Stimulated activated CD4-positive, alpha-beta T cell treated with anti-CD3 and anti-CD28 coated beads, Interleukin-2, amount 100 ng/mL, for 4 hours (primary cell): ENCODE measurements at places on chromosomes 3 and 15.

- no peak for DNase-seq
These were observed 97.8 kb upstream of the TBL1XR1 start for GRCh38 chr3:177295116-177295515.

GRCh38 chr3:47409284-47409683, 28.5 kb downstream of the PTPN23 start:
- DNase-seq = no peak

GRCh38 chr3:41369838-41370237, 170.5 kb downstream of the CTNNB1 start:
- no peak for DNase-seq

DNA sequence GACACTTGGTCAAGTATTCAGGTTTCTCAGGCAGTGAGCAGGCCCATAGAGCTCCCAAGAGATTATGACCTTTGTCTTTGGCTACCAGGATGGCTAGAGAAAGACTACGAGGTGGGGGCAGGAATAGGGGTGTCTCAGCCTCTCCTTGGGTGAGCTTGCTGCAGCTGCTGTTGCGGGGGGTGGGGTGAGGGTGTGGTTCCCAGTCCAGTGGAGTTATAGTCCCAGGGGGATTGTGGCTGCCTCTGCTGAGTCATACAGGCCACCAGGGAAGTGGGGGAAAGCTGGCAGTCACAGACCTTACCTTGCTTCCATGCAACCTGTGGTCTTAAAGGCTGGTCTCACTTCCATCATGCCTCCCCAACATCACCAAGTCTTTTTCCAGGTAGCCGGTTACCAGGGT, 31.7 kb downstream of the ATP2C1 start:
- DNase-seq = no peak

DNA sequence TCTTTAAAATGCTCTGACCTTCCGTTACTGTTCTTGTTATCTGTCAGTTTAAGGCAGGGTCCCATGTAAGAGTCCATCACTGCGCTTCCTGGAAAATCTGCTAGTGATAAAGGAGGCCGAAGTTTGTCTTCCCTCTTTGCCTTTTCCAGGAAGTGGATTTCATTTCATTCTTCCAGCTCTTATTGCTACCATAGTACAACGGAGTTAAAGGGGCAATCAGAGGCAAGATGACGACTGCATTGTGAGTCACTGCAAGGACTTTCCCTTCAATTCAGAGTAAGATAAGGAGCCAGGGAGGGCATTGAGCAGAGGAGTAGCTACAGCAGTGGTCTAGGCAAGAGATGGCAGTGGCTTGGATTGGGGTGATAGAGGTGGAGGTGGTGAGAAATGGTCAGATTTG, 17.2 kb upstream of the DET1 start:
- no peak for DNase-seq

DNA sequence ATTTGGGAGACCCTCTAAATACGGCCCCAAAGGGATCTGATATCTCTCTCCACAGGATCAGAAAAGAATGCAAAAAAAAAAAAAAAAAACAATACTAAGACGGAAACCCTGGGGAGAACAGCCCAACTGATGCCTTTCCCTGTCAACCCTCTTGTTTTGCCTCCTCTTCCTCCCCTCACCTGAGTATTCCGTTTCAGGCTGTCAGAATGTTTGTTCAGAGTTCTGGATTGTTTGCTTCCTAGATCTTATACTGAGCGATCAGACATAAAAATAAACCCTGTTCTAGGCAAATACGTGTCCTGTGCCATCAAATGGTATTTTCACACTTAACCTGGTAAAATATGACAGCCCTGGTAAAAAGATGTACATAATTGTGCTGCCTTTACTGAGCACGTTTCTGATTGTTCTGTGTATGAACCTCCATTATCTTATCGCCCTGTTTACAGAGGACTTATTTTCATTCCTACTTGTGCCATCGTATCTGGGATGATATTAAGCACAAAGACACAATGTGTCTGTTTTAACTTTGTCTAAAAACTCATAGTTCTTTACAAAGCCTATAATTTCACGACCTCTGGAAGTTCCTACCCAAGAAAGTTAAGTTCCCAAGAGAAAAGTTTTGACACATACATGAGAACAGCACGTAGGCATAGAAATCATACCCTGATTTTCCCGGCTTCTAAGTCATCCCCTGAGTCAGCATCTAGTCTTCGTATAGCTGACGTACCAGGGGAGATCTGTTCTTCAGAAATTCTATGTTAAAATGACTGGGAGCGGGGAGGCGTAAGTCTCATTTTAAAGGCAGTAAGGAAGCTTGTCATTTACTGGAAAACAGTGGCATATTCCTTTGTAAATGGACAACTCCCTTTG, 856 bp downstream of the ZBTB38 start:
- DNase-seq = no peak

- no peak for DNase-seq
These were observed 24.6 kb upstream of the LRRFIP2 start for GRCh38 chr3:37198996-37199395.

DNA sequence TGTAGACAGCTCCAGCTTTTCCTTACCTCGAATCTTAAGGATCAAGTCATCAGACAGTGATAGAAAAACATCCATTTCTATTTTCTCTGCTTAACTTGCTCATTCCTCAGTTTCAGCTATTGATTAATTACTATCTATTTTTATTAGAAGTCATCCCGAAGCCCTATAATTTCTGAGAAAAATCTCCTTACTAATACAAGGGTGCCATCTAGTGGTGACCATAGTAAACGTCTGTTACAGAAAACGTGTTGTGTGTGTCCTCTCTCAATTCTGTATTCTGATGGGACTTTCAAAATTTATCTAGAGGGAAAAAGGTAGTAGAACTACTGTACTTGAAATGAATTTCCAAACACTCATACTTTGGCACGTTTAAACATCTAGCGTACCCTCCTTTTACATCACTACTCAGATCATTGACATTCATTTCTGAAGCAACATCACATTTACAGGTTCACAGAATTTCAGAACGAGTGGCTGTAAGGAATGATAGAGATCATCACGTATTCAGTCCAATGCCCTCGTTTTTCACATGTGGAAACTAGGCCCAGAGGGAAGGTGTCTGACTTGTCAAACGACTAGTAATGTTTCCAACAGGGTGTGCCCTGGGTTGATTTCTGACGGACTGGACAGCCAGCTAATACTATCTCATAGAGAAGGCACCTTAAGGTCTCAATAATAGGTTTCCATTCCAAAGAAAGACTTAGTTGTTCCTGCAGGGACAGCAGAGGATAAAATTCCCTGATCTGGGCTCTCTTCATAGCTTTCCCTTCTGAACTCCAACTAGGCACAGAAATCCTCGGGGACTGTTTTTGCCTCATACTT, 25.6 kb downstream of the HACD2 start:
- no peak for DNase-seq
